Naive thymus-derived CD8-positive, alpha-beta T cell (primary cell): ENCODE measurements at places on chromosomes 6 and 20. TPM values are rescaled to one million over a fixed set of nuclear protein-coding genes. Genes with fewer than 3 reads are reported as not detected.

SIRPB1 gene
- polyA plus RNA-seq = 3.3 TPM

HLA-DQA2 gene
- polyA plus RNA-seq = not detected

DNA sequence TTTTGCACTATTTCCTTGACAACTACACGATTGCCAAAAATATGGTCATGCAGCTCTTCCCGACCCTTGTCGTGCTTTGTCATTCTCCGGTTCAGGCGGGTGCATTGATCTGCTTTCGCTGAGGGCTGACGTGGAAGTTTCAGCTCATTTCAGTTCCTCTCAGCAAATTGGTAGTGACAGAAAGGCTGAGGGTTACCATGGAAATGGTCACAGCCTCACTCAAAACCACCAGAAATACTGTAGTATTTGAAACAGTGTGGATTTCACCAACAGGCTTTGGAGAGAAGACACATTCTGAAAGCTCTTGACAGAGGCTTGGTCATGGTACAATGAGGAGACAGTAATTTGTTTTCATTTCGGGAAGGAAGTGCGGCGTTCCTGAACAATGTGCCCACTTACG, 99.7 kb upstream of the EXOC2 start:
- no peak for DNase-seq

DNA sequence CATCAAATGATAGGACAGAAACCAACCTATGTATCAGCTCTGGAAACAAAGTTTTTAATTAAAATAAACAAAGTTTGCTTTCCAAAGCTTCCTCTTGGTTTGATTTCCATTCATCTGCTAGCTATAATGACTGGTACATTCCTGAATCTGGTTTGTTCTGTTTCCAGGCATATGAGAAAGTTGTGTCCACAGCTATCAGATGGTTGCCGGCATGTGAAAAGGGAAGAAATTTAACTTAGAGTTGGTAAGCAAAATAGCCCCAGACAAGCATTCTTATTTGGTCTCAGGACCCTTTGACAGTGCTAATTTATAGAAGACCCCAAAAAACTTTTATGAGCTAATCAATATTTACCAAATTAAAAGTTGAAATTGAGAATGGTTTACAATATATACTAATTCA, 3.8 kb upstream of the RNF146 start:
- DNase-seq = no peak

- DNase-seq = peak; percentile 43
These were observed 9.2 kb downstream of the ITPA start for GRCh38 chr20:3218307-3218988.

HUS1B gene
- 0.58 TPM for polyA plus RNA-seq

DNA sequence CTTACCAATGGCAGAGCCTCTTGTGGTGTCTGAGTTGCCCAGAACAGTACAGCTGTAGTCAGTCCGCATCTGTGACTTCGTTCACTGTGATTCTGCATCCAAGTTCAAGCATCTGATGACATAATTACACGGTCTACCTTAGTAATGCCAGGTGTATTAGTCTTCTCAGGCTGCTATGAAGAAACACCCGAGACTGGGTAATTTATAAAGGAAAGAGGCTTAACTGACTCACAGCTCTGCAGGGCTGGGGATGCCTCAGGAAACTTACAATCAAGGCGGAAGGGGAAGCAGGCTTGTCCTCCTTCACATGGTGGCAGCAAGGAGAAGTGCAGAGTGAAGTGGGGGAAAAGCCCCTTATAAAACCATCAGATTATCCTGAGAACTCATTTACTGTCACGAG, 163.9 kb upstream of the SULF2 start:
- DNase-seq = no peak

GRCh38 chr20:32792731-32793458, 26.9 kb upstream of the MAPRE1 start:
- no peak for DNase-seq

GRCh38 chr6:76264468-76264867, 192.0 kb upstream of the IMPG1 start:
- no peak for DNase-seq

DNA sequence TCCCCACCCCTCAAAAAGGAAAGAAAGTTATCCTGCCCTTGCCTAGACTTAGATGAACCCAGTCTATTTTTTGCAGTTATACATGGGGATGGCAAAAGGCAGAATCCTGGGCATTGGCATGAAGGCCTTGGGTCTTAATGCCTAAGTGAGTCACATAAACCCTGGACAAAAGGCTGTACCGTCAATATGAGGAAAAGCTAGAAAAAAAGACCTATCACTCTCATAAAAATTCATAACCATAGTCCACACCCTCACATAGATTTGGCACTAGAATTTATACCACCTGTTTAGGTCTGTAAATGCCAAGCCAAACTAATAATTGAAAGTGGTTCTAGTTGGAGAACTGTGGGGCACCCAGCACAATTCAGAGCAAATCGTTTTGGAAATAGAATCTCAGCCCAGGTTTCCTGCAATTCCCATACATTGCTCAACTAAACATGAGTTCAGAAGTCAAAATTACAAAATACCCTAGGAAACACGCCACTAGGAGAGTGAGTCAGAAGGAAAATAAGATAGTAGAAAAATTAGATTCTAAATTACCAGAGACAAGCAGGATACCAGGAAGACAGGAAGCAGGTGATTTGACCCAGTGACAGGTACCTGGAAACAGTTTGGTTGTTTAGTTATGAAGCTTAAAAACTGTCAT, 70.4 kb upstream of the FUCA2 start:
- no peak for DNase-seq

DNA sequence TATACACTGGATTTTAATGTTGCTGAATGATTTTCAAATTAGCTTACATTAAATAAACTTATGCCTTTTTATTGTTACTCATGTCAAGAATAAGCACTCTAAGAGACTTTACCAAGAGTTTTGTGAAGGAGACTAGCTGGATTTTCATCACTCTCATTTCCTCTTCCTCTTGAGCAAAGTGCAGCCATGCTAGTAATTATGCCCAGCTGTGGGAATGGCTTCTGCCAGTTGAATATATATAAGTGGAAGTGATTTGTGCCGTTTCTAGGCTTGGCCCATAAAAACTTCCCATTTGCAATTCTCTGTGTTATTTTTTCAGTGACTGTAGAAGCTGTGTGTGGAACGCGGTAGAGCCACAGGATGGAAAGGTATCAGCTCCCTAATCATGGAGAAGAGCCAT, 255.8 kb downstream of the HDGFL1 start:
- DNase-seq = no peak

DNA sequence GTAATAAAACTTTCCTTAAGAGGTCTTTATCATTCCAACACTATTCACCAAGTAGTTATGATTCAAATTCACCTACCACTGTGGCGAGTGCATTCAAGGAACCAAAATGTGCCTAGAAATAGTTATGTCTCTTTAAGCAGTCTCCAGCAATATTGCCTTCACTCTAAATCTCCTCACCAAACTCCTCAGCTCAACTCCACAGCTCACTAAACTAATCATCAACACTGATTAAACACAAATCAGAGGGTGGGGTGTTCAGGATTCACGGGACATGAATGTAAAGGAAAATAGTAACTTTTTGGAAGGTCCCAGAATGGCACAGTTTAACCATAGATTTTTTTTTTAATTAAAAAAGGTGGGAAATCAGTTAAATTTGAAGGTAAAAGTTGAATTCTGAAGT, 70.5 kb upstream of the THEMIS start:
- no peak for DNase-seq

- DNase-seq = no peak
These were observed 23.6 kb downstream of the POFUT1 start for GRCh38 chr20:32231245-32231644.

- no peak for DNase-seq
These were observed 85.7 kb downstream of the AHI1 start for GRCh38 chr6:135411849-135412248.

GRCh38 chr20:7933346-7933745, 6.9 kb downstream of the HAO1 start:
- DNase-seq = no peak

GRCh38 chr20:22684072-22684762, 99.8 kb upstream of the FOXA2 start:
- no peak for DNase-seq

ABRACL gene
- polyA plus RNA-seq = 210 TPM

RAD21L1 gene
- polyA plus RNA-seq = not detected

DNA sequence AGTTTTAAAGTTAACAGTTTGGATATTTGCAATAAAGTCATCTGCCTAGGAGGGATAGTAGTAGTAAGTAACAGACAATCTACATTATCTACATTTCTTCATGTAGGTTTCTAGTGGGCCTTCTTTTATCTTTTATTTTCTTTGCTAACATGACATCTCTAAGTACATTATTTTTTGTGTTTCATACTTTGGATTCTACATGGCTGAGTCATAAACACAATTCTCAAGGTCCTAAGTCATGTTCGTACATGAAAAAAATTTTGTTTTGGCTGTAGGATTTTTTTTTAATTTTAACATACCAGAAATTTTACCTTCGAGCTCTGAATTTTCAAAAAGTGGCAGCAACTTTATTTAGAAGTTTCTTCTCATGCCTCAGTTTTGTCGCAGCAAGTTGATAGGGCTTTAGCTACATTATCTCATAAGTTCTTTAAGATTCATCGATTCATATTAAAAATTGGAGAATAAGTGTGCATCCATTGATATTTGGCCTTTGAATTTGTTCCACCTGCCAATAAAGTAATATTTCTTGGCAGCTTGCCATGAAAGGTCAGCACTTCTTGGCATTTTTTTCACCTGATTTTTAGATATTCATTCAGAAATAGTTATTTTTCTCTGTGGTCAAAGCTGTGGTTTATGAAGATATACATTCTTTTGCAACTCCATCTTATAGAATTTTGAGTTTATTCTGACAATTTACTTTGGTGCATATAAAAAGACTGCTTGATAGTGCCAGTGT, 146.2 kb downstream of the GRIK2 start:
- DNase-seq = no peak

GRCh38 chr20:23551383-23551782, 16.9 kb downstream of the CST9L start:
- DNase-seq = no peak

DNA sequence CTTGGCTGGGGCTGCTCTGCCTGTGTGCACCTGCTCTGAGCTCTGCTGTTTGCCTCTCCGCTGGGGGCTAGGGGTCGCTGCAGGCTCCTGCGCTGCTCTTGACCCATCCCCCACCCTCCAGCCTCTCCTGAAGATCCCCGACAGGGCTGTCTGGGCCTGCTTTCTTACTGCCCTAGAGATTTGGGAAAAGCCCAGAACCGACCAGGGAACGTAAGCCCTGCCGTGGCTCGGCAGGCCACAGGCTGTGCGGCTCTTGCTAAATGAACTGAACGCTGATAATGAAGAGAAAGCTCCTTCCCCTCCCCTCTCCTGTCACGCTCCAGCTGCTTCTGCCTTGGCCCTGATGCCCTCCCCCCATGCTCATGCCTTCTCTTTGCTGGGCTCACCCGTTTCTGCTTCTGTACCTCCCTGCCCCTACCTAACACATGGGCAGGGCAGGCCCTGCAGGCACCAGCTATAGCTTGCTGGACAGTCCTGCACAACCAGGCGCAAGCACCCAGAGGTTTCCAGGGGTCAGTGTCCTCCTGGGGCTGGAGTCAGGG, 32.0 kb upstream of the PCMTD2 start:
- DNase-seq = no peak

NKAIN2 gene
- polyA plus RNA-seq = not detected
